GM23248 (cell line): ENCODE measurements at places on chromosomes 16 and 17. TPM values are rescaled to one million over a fixed set of nuclear protein-coding genes. Genes with fewer than 3 reads are reported as not detected.

DNA sequence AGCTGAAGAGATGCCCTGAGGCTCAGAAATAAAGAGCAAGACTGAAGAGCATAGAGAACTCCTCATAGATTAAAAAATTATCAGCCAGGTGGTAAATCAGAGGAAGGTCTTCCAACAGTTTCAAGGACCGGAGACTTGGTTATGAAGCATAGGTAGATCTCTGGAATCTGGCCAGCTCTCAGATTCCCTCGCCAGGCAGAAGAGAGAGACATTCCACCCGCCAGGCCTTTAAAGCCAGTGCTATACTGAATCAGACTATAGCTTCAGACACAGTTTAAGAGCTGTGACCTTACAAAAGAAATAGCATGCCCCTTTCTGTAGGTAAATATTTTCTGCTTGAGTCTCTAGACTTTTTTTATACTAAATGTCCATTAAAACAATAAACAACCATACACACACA is 70.3 kb downstream of the NFATC3 start:
- no peak for DNase-seq

DNA sequence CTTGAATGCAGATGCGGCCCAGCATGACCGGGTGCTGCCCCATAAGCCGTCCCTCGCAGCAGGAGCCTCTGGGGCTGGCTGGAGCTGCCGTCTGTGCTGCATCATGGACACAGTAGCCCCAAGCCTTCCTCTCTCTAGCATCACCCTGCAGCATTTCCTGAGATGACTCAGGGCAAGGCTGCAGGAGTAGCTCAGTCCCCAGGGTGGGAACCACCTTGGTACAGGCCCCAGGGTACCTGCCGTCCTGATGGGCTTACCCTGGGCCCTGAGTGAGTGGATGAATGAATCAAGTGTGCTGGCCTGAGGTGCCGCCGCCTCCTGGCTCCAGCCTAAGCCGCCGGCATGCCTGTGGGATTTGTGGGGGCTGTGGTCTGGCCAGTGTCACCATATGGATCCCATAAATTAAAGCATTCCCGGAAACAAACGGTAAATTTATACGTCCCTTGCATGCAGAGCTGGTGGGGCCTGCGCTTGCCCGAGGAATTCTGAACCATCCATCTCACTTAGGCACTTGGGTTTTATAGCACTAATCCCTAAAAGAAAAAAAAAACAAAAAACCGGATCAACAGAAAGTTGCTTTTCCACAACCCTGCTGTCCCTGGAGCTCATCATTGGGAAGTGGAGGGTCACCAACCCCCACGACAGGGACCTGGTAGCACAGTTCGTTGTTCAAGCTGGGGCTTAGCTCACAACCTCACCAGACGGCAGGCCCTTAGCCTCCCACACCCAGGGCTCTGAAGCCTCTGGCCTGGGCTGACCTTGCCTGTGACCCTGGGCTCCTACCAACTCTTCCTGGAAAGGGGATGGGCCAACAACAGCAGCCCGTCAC is 242.6 kb upstream of the CIBAR2 start:
- peak; percentile 90 for DNase-seq

DNA sequence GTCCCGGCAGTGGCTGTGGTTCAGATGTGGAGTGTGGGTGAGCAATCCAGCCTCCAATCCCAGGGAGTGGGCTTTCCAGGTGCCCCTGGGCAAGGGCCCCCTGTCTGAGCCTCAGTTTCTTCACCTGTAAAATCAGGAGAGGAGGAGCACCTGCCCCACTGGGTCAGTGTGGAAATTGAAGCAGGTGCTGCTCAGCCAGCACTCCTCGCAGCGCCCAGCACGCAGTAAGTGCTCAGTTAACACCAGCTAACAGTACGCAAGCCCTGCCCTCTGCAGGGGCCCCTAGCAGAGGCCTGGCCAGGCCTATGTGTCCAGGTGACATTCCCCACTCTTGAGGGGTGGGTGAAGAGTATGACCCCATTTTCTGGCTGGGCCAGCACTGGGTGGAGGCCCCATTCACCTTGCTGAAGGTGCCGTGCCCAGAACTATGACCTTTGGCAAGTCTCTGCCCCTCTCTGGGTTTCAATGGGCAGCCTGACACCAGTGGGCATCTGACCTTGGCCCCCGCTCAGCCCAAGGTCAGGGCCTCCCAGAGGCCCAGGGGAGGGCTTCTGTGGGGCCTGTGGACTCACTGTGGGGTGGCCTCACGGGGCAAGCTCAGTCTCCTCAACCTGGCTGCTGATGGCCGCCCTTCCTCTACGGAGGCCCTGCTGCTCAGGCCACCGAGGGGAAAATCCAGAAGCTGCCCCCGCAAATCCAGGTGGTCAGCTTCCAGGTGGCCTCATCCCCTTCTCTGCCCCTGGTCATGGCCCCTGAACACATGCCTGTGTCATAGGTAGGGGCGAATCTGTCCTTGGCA is 2.5 kb downstream of the MTSS2 start:
- DNase-seq: no peak

GRCh38 chr17:48600244-48601098 is 4.3 kb downstream of the HOXB6 start:
- DNase-seq: no peak

DNA sequence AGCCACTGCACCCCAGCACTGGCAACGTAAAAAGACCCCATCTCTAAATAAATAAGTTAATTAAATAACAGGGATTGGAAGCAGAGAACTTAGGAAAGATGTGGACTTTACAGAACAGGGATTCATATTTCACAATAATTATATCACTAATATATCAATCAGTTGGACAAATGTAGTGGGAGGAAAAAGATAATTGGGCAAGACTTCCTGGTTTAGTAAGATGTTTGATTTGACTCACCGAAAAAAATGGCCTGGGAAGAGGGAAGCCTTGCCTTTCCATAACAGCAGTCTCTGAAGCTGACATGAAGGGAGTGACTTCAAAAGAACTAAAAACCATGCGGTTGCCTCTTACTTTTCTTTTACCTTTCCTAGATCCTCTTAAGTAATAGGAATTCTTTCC is 15.2 kb upstream of the C17orf78 start:
- DNase-seq: peak; percentile 21

DNA sequence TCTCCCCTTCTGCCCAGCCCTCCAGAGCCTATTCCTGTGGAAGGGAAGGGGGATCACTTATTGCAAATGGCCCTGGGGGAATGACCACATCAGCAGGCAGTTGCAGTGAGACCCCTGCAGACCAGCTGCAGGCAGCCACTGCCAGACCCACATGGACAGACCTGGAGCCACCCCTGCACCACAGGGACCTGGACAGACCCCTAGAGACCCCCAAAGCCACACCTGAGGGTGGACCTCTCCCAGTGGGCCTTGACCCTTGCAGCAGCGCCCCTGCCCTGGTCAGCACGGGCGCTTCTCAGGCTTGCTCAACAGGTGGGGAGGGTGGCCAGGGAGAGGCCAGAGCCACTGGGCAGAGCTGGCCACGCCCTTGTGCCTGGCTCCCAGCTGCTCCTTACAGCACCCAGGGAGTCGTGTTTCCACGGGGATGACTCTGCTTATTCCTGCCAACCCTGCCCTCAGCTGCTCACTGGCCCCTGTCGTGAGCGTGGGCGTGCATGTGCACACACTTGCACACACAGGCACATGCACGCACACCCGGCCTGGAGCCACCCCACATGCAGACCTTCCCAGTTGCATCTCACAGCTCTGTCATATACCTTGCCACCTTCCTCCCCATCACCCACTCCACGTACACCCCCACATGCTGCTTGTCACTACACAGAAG is 1.3 kb upstream of the SCN4A start:
- peak; percentile 65 for DNase-seq

- no peak for DNase-seq
These were observed 9.0 kb downstream of the NLRC5 start for GRCh38 chr16:56998352-56998751.

DNA sequence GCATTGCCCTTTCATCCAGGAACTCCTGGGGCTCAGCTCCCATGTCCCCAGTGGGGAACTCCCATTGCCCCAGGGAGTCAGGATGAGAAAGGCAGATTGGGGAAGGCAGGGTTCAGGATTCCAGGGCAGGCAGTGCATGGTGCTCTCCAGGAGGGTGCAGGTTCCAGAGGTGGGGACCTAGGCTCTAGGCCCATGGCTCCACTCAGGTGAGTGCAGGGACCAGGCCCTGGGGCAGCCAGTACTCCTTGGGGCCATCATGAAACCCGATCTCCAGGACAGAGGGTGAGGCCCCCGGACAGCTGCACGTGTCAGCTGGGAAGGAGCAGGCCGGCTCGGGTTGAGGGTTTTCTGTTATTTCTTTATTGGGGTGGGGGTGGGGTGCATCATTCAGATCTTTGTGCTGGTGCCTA is 1.3 kb upstream of the MTSS2 start:
- no peak for DNase-seq

NEUROD2 gene
- not detected in 2 replicates for polyA plus RNA-seq

- DNase-seq: no peak
These were observed 10.3 kb upstream of the RMI2 start for GRCh38 chr16:11334831-11335404.

POLR2A gene
- polyA plus RNA-seq: 74.1 and 75.7 TPM in 2 replicates

ALOX15B gene
- not detected in 2 replicates for polyA plus RNA-seq

DNA sequence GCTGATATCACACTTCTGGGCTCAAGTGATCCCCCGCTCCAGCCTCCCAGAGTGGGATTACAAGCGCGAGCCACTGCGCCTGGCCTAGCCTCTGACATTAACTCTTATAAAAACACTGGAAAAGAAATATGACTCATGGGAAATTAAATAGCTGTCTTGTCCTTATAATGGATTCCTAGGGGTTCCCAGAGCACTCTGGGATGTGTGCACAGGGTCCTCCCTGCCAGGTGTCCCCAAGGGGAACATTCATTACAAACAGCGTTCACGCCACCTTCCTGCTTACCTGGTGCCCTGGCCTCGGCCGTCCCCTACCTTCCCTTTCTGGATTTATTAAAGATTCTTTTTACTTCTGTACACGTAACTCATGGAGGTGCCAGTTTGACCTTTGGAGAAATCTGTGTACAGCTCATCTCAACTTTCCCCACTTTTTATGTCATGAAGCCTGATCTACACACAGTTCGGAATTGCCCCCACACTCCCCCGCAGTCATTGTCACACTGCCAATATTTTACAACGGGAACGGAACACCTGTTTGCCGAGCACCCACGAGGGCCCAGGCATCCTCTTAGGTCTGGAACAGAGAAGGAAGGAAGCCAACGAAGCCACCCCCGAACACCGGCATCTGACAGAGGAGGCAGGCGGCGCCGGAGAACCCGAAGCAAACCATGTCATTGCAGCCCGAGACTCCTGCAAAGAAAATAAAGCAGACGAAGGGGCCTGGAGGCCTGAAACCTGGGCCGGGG is 39.7 kb upstream of the MEAK7 start:
- peak; percentile 19 for DNase-seq

DNA sequence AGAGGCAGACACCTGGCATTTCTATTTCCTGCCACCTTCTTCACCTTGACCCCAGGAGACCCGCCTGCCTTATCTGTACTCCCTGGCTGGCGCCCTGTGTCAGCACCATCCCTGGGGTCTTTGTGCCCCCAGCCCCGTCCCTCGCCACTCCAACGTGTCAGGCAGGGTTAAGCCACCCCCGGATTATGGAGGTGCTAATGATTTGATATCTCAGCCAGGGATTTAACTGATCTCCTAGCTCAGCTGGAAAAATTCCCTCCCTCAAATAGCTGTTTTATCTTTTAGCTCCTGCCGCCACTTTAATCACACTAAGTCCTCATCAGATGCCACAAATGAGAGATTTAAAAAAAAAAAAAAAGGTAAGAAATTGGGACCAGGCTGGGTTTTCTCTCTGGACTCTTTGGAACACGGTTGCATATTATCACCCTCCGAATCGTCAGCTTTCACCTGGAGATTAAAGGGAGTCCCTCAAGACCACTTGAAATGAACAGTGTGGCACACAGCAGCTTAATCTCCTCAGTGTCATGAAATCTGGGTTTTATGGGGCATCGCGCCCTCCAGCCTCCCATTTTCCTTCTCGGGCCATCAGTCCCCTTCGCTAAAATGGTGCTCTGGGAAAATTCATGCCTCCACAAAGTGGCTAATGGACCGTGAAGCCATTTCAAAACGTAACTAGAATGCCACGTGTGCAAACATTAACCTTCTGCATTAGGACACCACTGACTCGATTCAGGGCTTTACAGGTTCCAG is 26.2 kb upstream of the WFDC1 start:
- no peak for DNase-seq

DNA sequence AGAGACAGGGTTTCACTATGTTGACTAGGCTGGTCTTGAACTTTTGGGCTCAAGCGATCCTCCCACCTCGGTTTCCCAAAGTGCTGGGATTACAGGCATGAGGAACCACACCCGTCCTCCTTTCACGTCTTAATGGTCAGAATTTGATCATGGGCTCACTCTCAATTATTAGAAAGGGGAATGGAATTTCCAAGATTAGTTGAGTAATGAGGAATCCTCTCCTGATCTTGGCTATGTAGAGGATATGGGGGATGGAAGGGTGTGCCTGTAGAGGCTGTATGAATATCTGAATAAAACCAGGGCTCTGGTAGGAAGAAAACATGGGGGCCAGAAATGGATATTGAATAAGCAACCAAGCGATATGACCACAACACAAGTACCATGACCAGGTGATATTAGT is 25.9 kb upstream of the SMURF2 start:
- peak; percentile 85 for DNase-seq

TMEM92 gene
- 0.61 TPM in 1 of 2 replicates, not detected in the other for polyA plus RNA-seq

DNA sequence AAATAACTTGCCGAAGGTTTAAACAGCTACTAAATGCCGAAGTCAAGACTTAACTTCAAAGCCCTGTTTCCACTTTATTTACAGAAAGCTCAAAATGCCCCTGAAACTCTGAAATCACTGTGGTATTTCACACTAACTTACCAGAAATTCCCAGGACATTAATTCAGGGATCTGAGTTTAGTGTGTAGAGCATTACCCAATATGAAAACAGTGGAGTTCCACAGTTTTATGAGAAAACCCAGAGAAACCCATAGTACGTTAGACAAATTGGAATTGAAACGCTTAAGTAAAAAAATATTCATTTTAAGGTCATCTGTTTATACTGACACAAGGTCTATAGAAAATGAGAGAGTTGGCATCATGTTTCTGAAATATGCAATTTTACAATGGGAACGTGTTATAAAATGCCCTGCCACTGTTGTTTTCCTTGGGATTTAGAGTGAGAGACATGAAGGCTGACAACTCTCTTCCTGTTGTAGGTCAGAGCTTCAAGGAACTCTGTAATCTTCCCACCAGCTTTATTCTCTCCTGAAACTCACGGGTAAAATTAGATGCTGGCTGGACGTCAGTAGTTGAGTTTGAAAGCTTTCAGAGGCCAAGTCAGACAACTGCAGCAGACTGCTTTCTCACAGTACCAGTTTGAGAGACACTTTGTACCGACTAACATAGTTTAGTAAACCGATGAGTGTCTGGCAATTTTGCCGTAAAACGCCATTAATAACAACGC is 139.4 kb upstream of the TBX2 start:
- DNase-seq: no peak
